Tibial artery (tissue), 4 donors: ENCODE measurements at places on chromosomes 7 and 10.
A peak's percentile ranks its signal among the peaks of the same experiment; 100 is the strongest.

DNA sequence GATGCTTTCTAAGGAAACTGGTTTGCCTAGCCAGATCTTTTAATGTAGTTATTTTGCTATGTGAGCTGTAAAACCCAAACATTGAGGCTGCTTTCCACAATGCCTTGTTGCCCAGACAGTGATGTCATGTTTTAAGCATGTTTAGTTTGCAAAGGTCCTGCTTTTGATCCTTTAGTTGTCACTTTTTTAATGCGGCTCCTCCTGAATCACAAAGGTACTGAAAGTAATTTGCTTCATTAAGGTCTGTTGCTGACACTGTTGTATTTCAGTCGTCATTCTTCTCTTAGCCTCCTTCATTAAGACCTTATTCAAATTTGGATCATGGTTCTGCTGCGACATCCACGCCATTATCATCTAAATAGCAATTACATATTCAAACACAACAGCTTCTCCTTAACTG is 10.6 kb downstream of the RPA3 start:
- DNase-seq: no peak

DNA sequence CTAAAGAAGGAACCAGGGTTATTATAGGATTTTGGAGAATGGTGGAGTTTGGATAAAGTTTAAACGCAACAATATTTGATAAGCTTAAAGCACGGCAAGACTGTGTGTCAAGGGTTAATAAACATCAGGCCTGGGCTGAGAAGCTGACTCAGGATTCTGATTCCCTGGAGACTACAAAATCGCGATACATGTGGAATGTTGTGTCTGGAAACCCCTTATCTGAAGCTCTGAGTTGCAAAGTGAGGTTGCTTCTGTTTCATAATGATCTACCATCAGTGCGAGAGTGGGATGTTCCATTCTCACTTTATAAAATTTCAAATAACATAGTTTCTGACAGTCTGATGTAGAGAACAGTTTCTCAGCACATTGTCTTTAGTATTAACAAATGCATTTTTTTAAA is 7.8 kb downstream of the C1GALT1 start:
- no peak for DNase-seq

- no peak for DNase-seq
Observed at GRCh38 chr10:3042589-3042988, 24.8 kb upstream of the PFKP start.

DNA sequence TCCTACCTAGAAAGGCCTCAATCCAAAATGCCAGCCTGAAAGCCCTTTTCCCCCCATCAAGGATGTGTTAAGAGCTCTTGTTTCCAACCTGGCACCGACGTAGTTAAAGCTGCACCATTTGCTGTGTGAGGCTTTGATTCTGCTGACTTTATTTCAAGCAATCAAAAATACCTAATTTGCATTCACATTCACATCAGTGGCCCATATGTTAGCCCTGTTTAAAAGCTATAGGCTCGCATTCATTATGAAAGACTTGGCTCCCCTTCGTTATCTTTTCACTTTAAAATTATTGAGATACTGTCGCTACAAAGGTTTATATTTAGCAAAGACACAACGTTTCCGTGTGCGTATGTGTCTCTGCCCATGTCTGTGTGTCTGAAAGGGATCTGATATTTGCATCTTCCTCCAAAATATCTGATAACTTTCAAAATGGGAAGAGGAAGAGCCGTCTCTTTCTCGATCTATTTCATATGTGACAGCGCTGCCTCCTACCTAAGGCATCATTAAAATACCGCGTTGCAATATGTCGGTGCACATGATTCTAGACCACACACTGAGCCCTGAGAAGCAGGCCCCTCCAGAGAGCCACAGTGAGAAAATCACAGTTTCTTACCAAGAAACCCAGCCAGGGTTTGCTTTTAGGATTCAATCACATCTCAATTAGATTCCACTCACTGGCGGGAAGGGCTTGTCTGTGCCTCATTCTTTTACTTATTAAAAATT is 57.1 kb upstream of the ITPRID1 start:
- no peak for DNase-seq

- no peak for DNase-seq
Observed at GRCh38 chr7:18547509-18548187, 52.1 kb downstream of the HDAC9 start.

- peak; percentile 65 for DNase-seq
Observed at GRCh38 chr10:11610826-11611247, 613 bp downstream of the USP6NL start.

DNA sequence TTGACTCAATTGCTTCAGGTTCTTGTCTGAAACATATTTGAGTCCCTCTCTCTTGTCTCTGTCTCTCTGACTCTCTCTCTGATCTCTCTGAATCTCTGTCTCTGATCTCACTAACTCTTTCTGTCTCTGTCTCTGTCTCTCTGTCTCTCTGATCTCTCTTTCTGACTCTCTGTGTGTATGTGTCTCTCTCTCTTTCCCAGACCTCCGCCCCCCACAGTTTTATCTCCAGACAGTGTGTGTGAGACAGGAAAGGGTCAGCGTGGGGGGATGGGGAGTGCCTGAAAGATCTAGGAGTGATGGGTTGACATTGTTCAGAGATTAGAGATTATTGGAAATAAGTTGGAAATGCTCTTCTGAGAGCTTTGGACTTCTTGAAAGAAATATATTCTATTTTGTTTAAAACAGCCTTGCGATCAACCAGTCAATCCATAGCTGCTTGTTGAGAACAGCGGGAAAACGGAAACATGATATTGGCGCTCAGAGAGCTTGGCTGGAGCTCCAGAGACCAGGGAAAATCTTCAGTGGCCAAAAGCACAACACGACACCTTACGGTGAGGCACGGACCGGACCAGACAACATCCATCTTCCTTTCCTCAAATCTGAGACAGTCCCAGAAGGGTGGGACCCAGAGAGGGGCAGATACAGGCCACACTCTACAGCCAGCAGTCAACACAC is 35.5 kb downstream of the CALML3 start:
- no peak for DNase-seq

- DNase-seq: no peak
Observed at GRCh38 chr10:123958241-123958640, 66.6 kb upstream of the CPXM2 start.

- DNase-seq: no peak
Observed at GRCh38 chr10:93807371-93807770, 49.6 kb downstream of the LGI1 start.

- DNase-seq: no peak
Observed at GRCh38 chr10:101492205-101492604, 95.9 kb downstream of the POLL start.

- DNase-seq: no peak
Observed at GRCh38 chr10:90935581-90936275, 14.8 kb upstream of the ANKRD1 start.

GRCh38 chr10:77350711-77351119 is 286.9 kb downstream of the KCNMA1 start:
- DNase-seq: peak; percentile 85

- no peak for DNase-seq
Observed at GRCh38 chr10:112429147-112429546, 17.6 kb downstream of the ZDHHC6 start.
